ENCODE measurements at places on chromosomes 12 and 14. TPM values are rescaled to one million over a fixed set of nuclear protein-coding genes. Genes with fewer than 3 reads are reported as not detected.

The FOXG1 gene
- total RNA-seq, result not detected

DNA sequence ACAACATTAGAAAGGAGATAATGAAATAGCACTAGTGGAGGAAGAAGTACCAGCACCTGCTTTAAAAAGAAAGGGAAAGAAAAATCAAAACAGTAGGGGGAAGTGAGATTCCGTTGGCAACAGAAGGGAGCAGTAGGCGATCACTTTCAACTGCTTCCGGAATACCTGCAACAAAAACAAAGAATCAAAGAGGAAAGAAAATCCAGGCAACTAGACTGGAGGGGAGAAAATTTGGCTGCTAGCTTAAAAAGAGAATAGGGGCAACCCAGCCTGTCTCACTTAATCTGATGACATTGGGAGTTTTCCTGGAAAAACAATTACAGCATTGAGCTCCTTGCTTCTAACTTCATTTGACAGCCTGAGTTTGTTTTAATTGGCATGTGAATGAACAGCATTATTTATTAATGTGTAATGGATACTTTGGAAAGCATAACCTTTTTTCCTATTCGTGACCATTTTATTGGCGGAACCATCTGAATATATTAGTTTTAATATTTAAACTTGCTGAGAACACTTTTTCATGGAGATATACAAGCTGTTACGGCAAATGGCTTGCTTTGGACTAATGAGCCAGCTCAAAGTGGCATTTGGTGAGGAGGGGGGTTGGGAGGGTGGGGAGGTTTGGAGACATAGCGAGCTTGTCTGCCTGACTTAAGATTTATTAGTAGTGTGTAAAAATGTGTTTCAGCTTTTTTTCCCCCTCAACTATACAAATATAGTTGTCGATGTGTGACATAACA lies 2.5 kb upstream of the DACT1 start:
- H3K4me1 ChIP-seq, result peaks cover 22% of the 10 kb centered on the region
- DNase-seq, result no peak
- no peaks in the 10 kb centered on the region for H3K36me3 ChIP-seq
- peaks cover 24% of the 10 kb centered on the region for H3K27me3 ChIP-seq

The DIO3 gene
- total RNA-seq, result 0.24 TPM

- no peaks in the 10 kb centered on the region for H3K27me3 ChIP-seq
- no peak overlapping the region for H3K27ac ChIP-seq
- H3K36me3 ChIP-seq, result peaks cover 4% of the 10 kb centered on the region
Observed at GRCh38 chr12:132525833-132526455, 36.0 kb downstream of the FBRSL1 start.

- no peak overlapping the region for H3K4me3 ChIP-seq
- H3K4me1 ChIP-seq, result no peaks in the 10 kb centered on the region
- no peak overlapping the region for H3K27ac ChIP-seq
- DNase-seq, result no peak
- no peaks in the 10 kb centered on the region for H3K36me3 ChIP-seq
- no peaks in the 10 kb centered on the region for H3K27me3 ChIP-seq
Observed at GRCh38 chr12:104930388-104931326, 27.4 kb downstream of the SLC41A2 start.

GRCh38 chr12:127355061-127355841 lies 911.7 kb upstream of the TMEM132C start:
- no peaks in the 10 kb centered on the region for H3K4me1 ChIP-seq
- H3K27me3 ChIP-seq, result no peaks in the 10 kb centered on the region
- no peak overlapping the region for H3K27ac ChIP-seq
- DNase-seq, result no peak
- H3K4me3 ChIP-seq, result no peak overlapping the region

DNA sequence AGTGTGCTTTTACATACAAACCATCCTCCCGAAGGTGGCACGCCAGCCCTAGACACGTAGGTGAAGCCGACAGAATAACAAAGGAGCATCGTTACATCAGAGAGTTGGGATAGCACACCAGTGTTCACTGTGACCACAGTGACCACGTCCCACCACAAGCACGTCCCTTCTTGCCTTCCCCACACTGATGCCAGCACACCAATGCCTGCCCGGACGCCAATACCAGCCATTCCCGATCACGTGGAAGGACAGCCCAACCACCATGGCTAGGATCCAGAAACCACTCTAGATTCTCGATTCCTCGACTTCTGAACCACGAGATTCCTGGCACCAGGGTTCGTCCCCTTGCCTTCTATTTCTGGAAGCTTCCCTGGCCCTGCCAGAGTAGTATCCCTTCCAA lies 48.0 kb upstream of the GPR68 start:
- H3K27ac ChIP-seq, result no peak overlapping the region
- no peaks in the 10 kb centered on the region for H3K27me3 ChIP-seq
- H3K4me3 ChIP-seq, result no peak overlapping the region
- DNase-seq, result no peak

The ZCRB1 gene
- 40.1 TPM for total RNA-seq

GRCh38 chr12:131635491-131636122 lies 75.3 kb upstream of the SFSWAP start:
- H3K27me3 ChIP-seq, result peaks cover 8% of the 10 kb centered on the region
- no peaks in the 10 kb centered on the region for H3K36me3 ChIP-seq
- H3K27ac ChIP-seq, result no peak overlapping the region
- H3K4me3 ChIP-seq, result no peak overlapping the region
- no peaks in the 10 kb centered on the region for H3K4me1 ChIP-seq
- no peak for DNase-seq
